ENCODE measurements at places on chromosomes 11 and 22.

- DNase-seq = no peak
Measured at GRCh38 chr22:46646531-46647215, 26.5 kb downstream of the GRAMD4 start.

- DNase-seq = no peak
Measured at GRCh38 chr11:20688761-20689160, 19.4 kb downstream of the NELL1 start.

- DNase-seq = no peak
Measured at GRCh38 chr22:20613301-20613700, 105.9 kb downstream of the MED15 start.

GRCh38 chr11:15769203-15769602, 587.1 kb downstream of the SOX6 start:
- DNase-seq = no peak

- no peak for DNase-seq
Measured at GRCh38 chr11:15114501-15115475, at the start of gene INSC. Gene INSC (plus strand): TSS chr11:15114923. CDS start chr11:15149175, 34,252 bp downstream.

DNA sequence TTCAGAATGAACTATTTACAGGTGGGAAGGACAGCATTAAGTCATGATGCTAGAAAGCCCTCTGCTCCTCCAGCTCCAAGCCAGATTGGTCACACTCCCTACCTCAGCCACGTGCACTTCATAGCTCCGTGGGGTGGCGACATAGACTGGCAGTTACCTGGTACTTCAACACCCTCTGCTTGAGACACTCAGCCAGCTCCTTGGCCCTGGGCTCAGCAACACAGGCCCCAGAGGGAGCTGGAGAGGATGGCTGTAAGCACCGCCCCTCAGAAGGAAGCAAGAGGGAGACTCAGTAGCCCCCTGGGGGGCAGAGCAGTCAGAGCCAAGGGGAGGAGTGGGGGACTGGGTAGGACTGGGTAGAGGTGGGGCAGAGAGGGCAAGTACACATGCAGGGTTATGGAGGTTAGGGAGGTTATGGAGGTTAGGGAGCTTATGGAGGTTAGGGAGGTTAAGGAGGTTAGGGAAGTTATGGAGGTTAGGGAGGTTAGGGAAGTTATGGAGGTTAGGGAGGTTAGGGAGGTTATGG, 102.1 kb upstream of the BID start:
- DNase-seq = no peak

Data from stimulated activated CD4-positive, alpha-beta T cell treated with anti-CD3 and anti-CD28 coated beads, Interleukin-2, amount 100 ng/mL, for 24 hours (primary cell).